Hematopoietic multipotent progenitor cell (in vitro differentiated cells): ENCODE measurements at places on chromosomes 3 and 15. TPM values are rescaled to one million over a fixed set of nuclear protein-coding genes. Genes with fewer than 3 reads are reported as not detected.

PLA2G4E gene
- total RNA-seq, result not detected

NAA80 gene
- 88.6 TPM for total RNA-seq

ENTPD3 gene
- total RNA-seq, result not detected

AQP9 gene
- total RNA-seq, result 0.54 TPM

VIPR1 gene
- 1.1 TPM for total RNA-seq

CHL1 gene
- under 0.01 TPM for total RNA-seq

ZCWPW2 gene
- total RNA-seq, result under 0.01 TPM

LRRC31 gene
- total RNA-seq, result not detected

FBXL2 gene
- total RNA-seq, result 1.9 TPM

AP3B2 gene
- total RNA-seq, result 0.54 TPM

SAMD7 gene
- not detected for total RNA-seq

PPIB gene
- total RNA-seq, result 265 TPM

ACAP2 gene
- 34.7 TPM for total RNA-seq

CSPG4 gene
- under 0.01 TPM for total RNA-seq

XCR1 gene
- not detected for total RNA-seq

PSMA4 gene
- total RNA-seq, result 95.1 TPM

FOXL2NB gene
- under 0.01 TPM for total RNA-seq

CIAO2A gene
- total RNA-seq, result 26.4 TPM

NIPA2 gene
- 48.5 TPM for total RNA-seq

MESP2 gene
- under 0.01 TPM for total RNA-seq

CCR4 gene
- total RNA-seq, result 0.27 TPM
